ENCODE measurements at places on chromosomes 3 and 15. TPM values are rescaled to one million over a fixed set of nuclear protein-coding genes. Genes with fewer than 3 reads are reported as not detected.

CASR gene
- not detected for total RNA-seq

CGGBP1 gene
- 77.2 TPM for total RNA-seq

NFKBIZ gene
- 103 TPM for total RNA-seq

IGF2BP2 gene
- total RNA-seq, result 5.4 TPM

- no peak overlapping the region for H3K4me3 ChIP-seq
- H3K27ac ChIP-seq, result no peak overlapping the region
- no peaks in the 10 kb centered on the region for H3K4me1 ChIP-seq
- H3K27me3 ChIP-seq, result no peaks in the 10 kb centered on the region
- peak; percentile 64 for DNase-seq
Observed at GRCh38 chr3:107942951-107943749, 147.7 kb downstream of the CD47 start.
